Right lung (tissue), 10 donors: ENCODE measurements at places on chromosomes 7 and 10. TPM values are rescaled to one million over a fixed set of nuclear protein-coding genes. Genes with fewer than 3 reads are reported as not detected.

DNA sequence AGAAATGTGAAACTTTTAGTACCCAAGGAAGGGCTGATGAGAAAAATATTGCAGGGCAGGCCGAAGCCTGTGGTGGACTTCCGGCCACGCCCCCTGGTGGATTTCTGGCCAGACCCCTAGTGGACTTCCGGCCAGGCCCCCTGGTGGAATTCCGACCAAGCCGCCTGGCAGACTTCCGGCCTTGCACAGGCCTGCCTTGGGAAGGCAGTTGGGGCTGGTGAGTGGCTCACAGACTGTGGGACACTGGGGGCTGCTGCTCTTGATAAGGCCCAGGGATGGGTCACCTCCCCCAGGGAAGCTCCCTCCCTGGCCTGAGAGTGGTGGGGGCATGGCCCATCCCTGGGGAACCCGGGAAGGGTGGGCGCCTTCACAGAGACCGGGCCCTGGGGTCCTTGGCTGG is 116.4 kb upstream of the MKI67 start:
- no peak for DNase-seq

- DNase-seq, result no peak
Observed at GRCh38 chr10:112332509-112333228, 41.2 kb upstream of the ACSL5 start.

DNA sequence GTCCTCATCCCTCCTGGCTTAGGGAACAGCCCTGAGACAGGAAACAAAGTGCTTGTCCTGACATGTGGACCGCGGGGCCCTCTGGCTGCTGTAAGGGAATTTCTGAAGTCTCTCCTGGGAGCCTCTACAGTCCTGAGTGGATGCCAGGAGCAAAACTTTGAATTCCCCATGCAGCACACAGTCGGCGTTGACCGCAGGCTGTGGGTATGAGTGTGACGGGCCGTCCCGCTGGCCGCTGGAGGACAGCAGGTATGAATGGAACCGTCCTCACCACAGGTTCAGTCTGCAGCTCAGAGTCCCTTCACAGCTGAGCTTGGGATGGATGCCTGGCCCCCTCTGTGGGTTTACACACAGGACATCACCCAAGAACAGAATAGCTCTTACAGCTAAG is 94.9 kb downstream of the GPR26 start:
- no peak for DNase-seq

DNA sequence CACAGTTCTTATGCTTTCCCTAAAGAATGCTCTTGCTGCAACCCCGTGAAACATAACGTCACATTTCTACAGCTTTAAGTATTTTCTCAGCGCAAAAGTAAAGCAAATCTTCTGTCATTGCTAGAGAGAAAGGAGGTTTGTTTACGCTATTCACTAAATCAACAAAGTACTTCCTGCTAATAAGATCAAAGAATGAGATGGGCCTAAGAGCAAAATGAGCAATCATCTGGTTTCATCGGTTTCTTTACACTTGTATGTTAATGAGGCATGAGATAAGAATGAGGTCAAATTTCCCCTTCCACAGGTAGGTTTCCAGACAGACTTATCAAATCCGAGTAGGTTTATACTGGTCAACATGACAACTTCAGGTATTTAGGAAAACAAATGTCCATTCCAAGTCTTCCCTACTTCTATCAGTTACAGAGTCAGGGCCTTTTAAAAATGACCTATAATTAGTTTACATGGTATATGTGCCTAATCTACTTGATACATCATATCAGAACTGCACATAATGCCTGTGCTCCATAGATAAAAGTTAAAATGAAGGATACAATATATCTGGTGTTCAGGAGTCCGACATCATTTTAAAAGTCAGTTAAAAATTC is 8.4 kb downstream of the USP6NL start:
- no peak for DNase-seq

Gene CTAGE8
- polyA plus RNA-seq, result 9.6 TPM

Gene CALHM3
- not detected for polyA plus RNA-seq

GRCh38 chr7:112267944-112268691 is 61.6 kb downstream of the ZNF277 start:
- DNase-seq, result no peak

- no peak for DNase-seq
Observed at GRCh38 chr10:132549371-132549770, 11.8 kb downstream of the INPP5A start.

DNA sequence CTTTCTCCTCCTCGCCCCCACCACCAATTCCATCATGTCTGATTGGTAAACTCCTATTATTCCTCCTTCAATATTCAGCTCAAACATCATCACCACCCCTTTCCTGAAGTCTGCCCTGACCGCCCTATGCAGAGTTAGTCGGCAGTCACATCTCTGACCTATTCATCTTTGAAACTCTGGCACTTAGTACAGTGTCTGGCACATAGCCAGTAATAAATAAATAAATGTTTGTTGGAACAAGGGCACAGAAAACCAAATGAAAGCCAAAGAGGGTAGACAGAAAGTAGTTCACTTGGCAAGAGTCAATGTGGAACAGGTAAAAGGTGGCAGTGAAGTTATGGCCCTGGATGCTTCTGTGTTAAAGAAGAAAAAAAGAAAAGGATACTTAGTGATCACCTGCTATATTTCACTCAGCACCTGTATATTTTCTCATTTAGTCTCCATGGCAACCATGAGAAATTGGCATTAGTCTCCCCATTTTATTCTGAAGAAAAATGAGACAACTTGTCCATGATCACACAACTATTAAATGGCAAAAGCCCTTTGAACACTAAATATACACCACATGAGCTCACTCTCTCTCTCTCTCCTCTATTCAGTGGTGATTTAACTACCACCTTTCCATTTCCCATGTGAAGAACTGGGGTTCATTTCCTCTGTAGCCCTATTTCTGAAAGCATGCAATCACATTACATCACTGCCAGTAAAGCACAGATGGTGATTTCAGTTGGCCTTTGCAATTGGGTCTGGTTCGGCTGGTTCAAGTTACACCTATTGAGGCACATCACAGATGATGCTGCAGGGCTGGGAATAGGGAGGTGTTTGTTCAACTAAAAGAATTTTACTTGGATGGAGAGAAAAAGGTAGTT is 25.3 kb downstream of the CHCHD3 start:
- no peak for DNase-seq

Gene SFRP4
- polyA plus RNA-seq, result 2.5 TPM

DNA sequence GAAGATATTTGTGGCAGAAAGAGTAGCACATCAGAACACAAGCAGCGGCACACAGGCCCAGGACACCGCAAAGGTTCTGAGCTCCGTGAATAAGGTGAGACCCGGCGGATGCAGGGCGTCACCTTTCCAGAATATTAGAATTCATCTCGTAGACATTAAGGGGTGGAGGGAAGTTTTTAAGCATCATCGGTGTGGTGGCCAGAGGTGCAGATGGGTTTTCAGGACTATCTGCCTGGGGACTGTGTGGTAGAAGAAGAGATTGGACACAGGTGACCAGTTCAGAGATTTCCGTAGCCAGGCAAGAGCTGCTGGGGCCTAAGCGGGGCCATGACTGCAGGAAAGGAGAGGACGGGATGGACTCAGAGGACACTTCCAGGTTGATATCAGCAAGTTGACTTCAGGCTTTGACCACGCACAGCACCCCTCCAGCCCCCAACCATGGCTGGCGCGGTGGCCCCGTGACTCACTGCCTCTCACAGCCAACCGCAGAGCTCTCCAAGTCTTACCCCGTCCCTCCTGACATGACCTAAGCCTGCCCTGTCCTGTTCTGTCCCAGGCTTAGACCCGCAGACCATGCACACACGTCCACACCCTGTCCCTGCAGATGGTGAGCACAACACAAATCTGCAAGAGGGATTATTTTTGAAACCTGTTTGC is 97.2 kb downstream of the OAT start:
- DNase-seq, result no peak

Gene UNC5B
- 19.4 TPM for polyA plus RNA-seq

GRCh38 chr10:19412531-19412930 is 363.9 kb downstream of the MALRD1 start:
- peak; percentile 7 for DNase-seq

- DNase-seq, result no peak
Observed at GRCh38 chr10:127526161-127526560, 22.9 kb upstream of the NPS start.

DNA sequence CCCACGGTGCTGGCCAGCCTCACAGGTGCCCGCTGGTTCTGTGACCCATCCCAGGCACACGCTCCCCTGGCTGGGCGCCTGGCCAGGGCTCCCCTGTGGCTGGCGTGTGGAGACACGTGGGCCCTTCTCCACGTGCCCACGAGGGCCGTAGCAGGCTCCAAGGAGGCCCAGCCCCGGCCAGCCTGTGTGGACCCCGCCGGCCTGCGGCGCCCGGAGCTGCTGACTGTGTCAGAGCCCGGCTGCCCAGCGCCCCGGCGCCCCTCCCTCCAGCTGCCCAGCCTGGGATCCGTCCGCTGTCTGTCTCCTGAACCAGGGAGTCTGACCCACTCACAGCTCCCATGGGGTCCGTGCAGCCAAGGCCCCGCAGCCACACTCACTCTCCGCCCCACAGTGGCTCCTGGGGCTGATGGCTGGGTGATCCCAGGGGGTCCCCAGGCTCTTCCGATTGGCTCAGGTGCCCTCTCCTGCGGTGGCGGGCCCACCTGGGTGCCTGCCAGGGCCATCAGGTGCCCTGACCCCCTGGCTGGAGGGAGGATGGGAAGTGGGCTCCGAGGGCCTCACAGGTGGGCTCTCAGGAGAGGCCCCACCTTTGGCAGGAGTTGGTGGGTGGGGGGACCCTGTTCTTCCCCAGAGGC is 9.6 kb downstream of the TMEM184A start:
- no peak for DNase-seq

GRCh38 chr7:29854257-29854938 is 48.1 kb downstream of the WIPF3 start:
- DNase-seq, result no peak

GRCh38 chr10:132411561-132412253 is 14.7 kb downstream of the PWWP2B start:
- DNase-seq, result peak; percentile 60

DNA sequence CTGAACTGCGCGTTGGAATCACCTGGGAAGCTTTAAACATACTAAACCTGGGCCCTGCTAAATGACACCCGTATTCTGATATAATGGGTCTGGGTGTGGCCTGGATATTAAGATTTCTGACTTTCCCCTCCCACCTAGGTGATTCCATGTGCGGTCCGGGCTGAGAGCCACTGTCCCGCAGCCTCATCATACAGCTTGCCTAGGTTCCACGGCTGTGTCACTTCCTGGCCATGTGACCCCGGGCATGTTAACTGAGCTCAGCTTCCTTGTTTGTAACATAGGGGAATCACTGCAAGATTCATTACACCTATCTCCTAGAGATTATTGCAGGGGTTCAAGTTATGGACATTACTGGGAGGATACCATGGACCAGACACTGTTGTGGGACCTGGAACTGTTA is 472.7 kb upstream of the GALNT17 start:
- DNase-seq, result no peak

Gene CYCS
- polyA plus RNA-seq, result 68.2 TPM

Gene SPDYE2
- polyA plus RNA-seq, result 6.1 TPM

GRCh38 chr10:108771106-108771505 is 1152.2 kb downstream of the XPNPEP1 start:
- DNase-seq, result no peak

GRCh38 chr7:111113263-111114017 is 22.5 kb downstream of the LRRN3 start:
- no peak for DNase-seq

Gene TRIM50
- polyA plus RNA-seq, result not detected

DNA sequence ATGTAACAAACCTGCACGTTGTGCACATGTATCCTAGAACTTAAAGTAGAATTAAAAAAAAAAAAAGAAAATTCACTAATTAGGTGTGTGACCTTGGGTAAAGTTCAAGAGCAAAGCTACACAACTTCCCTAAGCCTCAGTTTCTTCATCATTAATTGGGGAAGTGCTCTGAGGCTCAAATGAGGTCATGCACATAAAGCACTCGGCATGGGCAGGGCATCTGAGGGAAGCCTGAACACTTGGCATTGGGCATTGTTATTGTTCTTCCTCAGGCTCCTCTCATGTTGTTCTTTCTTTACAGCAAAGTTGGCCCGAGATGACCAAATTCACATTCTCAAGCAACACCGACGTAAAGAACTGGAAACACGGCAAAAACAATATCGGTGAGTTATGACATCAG is 21.5 kb downstream of the ALOX5 start:
- DNase-seq, result no peak

Gene OPN4
- polyA plus RNA-seq, result 0.05 TPM

DNA sequence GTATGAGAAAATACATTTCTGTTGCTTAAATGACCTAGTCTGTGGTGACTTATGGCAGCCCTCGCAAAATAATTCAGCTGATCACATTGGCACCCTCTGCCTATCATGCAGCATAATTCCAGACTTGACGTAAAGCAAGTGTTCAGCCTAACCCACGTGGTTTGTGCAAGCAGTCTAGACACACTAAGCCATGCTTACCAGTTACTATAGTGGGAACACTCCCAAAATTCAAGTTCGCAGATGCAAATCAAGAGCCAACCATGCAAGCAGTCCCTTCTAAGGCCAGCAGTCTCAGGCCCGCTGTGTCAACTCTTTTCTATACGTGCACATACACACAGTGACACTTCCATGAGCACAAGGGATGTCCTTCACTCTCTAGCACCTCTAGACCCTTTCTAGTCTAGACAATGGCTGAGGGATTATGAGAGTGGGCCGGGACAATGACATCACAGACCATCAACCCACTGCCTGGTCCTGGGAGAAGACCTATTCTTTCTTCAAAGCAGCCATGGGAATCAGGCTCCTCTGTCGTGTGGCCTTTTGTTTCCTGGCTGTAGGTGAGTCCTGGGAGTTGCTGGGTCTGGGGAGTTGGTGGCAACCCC is 29.0 kb upstream of the PRSS1 start:
- DNase-seq, result no peak

- DNase-seq, result peak; percentile 38
Observed at GRCh38 chr10:91758303-91759146, 39.7 kb upstream of the TNKS2 start.

Gene HOXA7
- polyA plus RNA-seq, result 5.4 TPM

- no peak for DNase-seq
Observed at GRCh38 chr7:74535951-74536356, 82.2 kb downstream of the GTF2IRD1 start.

DNA sequence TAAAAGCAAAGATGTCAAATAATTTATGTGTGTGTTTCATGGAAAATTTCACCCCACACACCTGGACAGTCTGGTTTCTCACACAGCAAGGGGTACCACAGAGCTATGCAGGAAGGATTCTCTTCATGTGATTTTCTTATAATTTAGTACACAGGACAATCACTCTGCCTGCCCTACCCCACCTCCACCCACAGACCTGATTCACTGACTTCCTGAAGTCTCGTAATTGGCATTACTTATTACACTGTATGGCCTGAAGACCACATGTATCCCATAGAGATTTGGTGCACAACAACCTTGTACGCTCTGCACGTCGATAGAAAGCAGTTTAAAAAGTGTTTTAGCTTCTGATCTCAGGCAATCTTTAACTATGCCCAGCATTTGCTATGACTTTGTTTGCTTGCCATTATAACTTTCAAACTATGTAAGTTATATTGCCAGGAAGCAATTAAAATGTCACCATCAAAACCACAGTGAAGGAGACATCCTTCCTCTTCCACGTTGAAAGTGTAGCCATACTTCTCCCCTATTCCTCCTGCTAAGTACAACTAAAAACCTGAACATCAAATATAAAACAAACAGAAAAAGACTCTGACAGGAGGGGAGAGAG is 279.4 kb upstream of the IMMP2L start:
- DNase-seq, result no peak

GRCh38 chr10:126264102-126265018 is 123.9 kb downstream of the ADAM12 start:
- DNase-seq, result no peak

Gene SLC29A4
- polyA plus RNA-seq, result 44.2 TPM
